ENCODE measurements at places on chromosomes 16 and 17. TPM values are rescaled to one million over a fixed set of nuclear protein-coding genes. Genes with fewer than 3 reads are reported as not detected.

Gene NLRC3
- total RNA-seq = under 0.01 TPM

Gene CAVIN1
- 467 TPM for total RNA-seq

Gene ABCC11
- total RNA-seq = 0.32 TPM

Gene PLEKHG4
- total RNA-seq = 34.4 TPM

Gene GNG13
- total RNA-seq = not detected

Gene OSGIN1
- total RNA-seq = 2.7 TPM
